Activated T-cell treated with anti-CD3 and anti-CD28 coated beads for 48 hours (primary cell): ENCODE measurements at places on chromosomes 5 and 9.

DNA sequence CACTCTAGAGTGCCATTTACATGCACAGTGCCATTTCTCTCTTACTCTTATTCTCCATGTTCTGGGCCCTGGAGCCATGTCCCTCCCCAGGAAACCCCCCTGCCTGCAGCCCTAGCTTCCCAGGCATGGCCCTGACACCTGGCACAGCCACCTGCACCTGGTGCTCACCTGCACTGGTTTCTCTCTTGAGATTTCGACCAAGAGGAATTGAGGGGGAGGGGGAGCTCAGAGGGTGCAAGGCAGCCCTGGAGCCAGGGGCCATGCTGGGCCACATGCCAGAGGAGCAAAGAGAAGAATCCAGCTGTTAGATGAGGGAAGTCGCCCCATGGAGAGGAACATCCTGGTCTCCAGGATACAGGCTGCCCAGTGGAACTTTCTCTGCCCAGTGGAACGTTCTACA lies 65.0 kb upstream of the RAPGEF1 start:
- DNase-seq: no peak

GRCh38 chr5:88734191-88734640 lies 148.8 kb downstream of the MEF2C start:
- DNase-seq: no peak

DNA sequence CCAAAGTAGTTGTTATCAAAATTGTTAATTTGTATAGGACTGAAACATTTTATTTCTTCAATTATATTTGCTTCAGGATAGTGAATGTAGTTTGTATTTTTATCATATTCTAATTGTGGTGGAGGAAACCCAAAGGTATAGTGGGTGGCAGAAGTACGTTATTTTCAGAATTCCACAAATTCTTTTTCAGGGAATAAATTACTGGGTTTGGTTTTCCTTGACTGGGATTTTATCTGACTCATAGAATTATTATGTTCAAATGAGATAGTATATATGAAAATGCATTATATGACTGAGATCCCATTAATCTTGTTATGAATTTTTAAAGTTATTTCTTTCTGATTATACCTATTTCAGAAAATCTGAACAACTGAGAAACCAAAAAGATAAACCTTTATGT lies 73.7 kb downstream of the VPS13A start:
- no peak for DNase-seq

DNA sequence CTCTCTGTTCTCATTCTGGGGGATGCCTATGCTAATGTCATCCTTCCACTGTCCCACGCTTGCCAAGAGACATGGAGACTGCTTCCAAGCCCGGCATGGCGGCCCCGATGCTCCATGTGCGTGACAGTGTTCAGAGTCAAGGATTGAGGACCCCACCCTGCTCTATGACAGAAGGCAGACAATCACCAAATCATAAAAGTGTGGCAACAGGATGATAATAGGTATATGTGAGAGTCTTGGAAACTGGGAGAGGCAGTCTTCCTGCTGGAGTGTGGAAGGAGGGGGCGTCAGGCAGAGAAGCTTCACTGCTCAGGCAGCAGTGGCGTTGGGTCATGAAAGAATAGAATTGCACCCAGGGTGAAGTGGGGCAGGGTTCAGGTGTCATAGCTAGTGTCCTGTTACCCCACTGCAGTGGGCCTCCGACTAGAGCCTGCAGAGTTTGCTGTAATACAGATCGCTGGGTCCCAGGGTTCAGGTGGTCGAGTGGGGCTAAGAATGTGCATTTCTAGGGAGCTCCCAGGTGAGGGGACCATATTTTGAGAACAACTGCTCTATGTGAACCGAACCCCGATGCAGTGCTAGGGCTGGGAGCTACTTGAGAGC lies 12.5 kb upstream of the GADD45G start:
- no peak for DNase-seq

- DNase-seq: no peak
Observed at GRCh38 chr5:90119531-90119971, 290.0 kb downstream of the CETN3 start.

DNA sequence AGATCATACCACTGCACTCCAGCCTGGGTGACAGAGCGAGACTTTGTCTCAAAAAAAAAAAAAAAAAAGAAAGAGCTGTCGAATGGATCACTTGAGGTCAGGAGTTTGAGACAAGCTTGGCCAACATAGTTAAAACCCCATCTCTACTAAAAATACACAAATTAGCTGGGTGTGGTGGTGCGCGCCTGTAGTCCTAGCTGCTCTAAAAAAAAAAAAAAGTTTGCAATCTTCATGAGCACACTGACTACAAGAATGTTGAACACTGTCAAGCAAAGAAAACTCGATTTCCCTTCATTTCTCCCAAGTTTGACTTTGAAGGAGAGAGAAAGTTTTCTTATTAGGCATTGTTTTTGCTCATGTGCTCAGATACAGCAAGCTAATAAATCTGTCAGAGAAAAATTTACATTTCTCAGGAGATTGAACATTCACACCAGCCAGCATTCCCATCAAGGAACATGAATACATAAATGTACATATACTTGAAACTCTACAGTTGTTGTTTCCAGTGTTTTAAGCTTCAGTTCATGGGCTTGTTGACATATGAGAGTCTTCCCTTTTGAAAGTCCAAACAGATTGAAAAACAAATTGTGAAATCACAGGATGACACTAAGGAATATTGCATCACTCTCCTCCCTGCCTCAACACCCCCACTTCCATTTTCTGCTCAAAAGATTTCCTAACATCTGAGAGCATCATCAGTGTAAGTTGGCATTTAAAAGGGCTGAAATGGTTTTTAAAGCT lies 81.8 kb downstream of the ARRDC3 start:
- DNase-seq: no peak

- no peak for DNase-seq
Observed at GRCh38 chr5:176863765-176864098, 35.4 kb downstream of the HK3 start.

- no peak for DNase-seq
Observed at GRCh38 chr5:169429044-169429443, 128.1 kb upstream of the SLIT3 start.

DNA sequence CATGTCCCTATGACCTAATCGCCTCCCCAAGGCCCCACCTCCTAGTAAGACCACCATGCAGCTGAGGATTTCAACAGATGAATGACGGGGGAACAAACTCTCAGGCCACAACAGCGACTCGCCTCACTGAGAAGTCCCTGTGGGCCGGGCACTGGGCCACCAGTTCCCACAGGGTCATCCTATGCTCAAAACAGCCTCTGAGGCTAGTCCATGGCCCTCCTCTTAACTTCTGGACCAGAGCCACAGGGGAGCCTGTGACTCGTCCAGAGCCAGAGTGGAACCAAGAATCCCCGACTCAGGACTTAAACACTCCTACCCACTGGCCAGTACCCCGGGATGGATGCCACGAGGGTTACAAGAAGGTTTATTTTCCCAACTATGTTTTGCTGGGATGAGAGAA lies 12.3 kb downstream of the GFPT2 start:
- no peak for DNase-seq

- no peak for DNase-seq
Observed at GRCh38 chr5:5967944-5968343, 410.4 kb downstream of the MED10 start.

DNA sequence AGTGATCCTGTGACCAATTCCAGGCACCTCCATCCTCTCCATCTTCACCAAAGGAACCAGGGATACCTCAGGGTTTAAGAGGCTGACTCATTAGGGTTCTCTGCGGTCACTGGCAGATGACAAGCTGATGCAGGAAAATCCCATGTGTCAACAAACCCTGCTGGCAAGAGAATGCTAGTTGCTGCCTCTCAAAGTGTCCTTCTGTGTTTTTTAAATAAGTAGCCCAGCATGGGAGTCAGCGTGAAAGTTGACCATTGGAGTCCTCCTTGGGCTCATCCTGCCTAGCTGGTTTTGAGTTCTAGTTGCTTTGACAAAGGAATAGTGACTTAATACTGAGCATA lies 200.2 kb downstream of the SLIT3 start:
- no peak for DNase-seq

- no peak for DNase-seq
Observed at GRCh38 chr9:1939466-1939865, 75.7 kb upstream of the SMARCA2 start.

DNA sequence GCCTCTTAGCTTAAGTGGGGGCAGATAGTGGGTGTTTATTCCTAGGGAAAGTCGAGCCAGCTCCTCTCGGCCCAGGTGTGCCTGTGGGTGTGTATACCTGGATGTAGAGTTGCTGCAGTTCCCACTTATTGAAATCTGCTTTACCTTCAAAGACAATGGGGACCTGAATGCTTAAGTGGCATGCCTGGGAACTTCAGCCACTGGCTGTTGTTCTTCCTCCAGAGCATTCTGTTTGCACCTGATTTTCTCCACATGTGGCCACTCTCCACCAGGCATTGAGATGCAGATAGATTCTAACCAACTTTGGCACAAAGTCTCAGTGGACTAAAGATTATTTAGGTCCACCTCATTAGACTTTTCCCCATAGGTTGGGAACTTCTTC lies 186.8 kb downstream of the ZNF462 start:
- DNase-seq: no peak

- DNase-seq: no peak
Observed at GRCh38 chr9:26152350-26152749, 474.1 kb upstream of the TUSC1 start.

DNA sequence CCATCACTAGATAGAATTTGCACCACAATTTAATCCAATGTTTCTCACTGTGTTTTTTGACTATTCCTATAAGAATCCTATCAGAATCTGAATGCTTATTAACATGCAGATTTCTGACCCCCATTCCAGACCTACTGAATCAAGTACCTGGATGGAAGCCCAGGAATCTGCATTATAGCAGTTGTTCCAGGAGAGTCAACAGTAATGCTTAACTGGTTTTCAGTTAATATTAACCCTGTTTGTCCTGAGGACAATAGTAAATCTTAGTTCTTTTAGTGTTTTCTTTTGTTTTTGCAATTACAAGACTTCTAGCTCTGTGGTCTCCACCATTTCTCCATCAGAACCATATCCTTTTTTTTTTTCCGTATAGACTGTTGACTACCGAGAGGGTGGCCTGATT lies 168.2 kb downstream of the SREK1 start:
- no peak for DNase-seq

- no peak for DNase-seq
Observed at GRCh38 chr5:168886157-168886556, 307.0 kb upstream of the PANK3 start.

- no peak for DNase-seq
Observed at GRCh38 chr5:134580001-134580460, 52.6 kb downstream of the SAR1B start.

- no peak for DNase-seq
Observed at GRCh38 chr9:129949821-129950220, 93.2 kb downstream of the FNBP1 start.

- DNase-seq: no peak
Observed at GRCh38 chr9:125089331-125089730, 54.0 kb downstream of the SCAI start.

DNA sequence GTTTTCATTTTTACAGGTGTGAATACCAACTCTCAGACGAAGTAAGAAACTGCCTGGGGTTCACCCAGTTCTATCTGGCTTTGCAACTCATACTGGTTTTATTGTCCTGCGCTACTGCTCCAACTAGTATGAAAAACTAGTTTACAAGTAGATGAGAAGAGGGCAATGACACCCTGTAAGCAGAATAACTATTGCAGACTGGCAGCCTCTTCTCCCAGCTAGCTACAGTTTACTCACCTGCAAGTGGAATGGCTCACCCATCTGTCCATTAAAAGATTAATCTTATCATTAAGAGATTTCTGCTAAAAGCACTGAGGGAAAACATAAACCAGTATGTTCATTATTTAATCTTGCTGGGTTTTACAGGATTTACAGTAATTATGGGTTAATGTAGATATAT lies 113.4 kb downstream of the FRMD3 start:
- no peak for DNase-seq

DNA sequence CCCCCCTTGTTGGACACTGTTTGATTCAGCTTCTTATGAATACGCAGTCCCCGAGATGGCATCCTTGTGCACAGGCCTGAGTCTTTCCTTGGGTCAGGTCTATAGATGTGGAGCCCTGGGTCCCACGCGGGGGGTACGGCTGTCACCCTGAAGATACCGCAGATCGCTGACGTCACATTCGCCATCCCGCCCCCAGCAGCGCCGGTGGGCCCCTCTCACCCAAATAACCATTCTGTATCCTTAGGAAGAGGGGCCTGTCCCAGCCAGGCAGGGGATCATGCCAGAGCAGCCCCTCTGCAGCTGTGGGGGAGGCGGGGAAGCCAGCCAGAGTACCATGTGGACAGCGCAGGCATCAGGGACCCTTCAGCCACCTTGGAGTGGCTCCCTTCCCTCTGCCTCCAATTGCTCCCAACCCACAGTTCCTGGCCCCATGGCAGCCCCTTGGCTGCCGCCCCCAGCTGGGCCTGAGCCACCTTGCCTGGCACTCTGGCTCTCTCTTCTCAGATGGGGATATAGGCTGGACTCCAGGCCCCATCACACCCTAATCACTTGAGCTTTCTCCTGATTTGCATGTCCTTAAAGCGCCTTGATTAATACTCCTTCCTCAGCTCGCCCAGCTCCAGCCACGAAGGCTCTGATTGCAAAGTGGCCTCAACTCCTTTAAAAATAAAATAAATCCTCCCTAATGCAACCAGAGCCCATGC lies 189.8 kb downstream of the C9orf50 start:
- no peak for DNase-seq
